ENCODE measurements at places on chromosomes 4 and X.

GRCh38 chr4:93791570-93792195, 36.9 kb upstream of the ATOH1 start:
- DNase-seq = no peak

GRCh38 chr4:110201502-110201901, 3.1 kb upstream of the ELOVL6 start:
- DNase-seq = no peak

GRCh38 chr4:137524725-137525369, 7.4 kb downstream of the PCDH18 start:
- no peak for DNase-seq

GRCh38 chr4:12734586-12734985, 749.6 kb downstream of the RAB28 start:
- no peak for DNase-seq

DNA sequence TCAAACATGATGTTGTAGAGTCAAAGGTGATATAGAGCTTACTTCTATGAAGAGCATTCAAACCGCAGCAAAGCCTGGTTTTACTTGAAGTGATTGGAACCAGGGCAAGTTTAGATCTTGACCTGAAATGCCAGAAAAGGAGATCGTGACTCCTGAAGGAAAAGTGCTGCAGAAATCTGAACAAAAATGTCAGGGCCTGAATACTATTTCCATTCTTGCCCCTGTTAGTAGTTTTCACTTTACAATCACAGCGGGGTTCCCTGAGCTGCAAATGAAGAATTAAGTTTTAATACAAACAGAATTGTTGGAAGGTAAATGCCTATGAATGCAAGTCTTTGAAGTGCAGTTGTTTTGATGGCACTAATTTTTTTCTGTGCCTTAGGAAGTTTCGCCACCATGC, 4.1 kb downstream of the SLIT2 start:
- DNase-seq = no peak
